Cerebellar cortex (tissue), 1 donor: ENCODE measurements at places on chromosomes 4 and X.

- DNase-seq: no peak
Measured at GRCh38 chr4:124144238-124144654, 568.3 kb downstream of the ANKRD50 start.

GRCh38 chr4:7787681-7788141, 151.9 kb downstream of the AFAP1 start:
- DNase-seq: no peak

DNA sequence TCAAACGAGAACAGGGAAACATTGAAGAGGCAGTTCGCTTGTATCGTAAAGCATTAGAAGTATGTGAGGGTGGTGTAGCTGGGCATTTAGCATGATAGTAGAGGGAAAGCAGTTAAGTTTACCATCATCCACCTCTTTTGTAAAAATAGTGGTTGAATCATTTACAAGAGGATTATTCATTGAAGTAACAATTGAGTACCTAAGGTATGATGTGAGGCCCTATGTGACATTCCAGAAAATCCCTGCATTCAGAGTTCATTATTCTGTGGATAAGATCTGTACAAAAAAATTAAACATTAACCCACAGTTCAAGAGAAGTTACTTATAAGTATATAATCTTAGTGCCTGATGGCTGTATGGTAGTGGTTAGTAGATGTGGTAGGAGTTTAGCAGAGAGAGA, 22.2 kb upstream of the GCNA start:
- no peak for DNase-seq

DNA sequence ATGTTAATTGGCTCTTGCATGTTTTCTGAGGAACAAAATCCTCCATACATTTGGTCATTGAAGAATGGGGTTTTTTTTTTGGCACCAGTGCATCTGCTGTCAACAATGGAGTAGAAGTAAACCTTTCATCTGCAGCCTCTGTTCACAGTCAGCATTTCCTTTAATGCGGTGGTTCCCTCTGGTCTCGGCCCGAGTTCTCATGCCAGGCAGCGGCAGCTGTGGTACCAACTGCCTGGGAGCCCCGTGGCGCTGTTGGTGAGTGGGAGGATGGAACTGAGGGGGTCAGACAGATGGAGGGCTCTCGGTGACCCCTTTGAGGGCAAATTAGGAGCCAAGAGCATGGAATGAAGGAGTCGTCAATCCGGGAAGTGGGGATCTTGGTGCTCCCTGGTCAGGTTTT, 114.7 kb downstream of the AFF1 start:
- DNase-seq: no peak

DNA sequence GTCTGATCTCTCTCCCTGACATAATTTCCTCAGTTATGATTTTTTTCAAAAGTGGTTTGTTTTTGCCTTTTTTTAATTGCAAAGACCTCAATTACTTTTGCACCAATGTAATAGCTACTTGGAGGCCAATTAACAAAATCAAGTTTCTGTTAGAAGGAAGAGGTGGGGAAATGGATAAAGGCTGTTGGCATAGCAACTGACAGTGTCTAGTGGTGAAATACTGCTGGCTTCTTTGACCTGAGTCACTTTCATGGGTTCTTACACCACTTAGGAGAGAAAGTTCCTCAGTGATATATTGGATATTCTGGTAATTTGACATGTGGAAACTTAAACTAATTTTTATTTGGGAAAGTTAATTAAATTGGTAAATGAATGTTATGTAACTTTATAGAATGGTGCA, 26.5 kb upstream of the ATP8A1 start:
- no peak for DNase-seq

DNA sequence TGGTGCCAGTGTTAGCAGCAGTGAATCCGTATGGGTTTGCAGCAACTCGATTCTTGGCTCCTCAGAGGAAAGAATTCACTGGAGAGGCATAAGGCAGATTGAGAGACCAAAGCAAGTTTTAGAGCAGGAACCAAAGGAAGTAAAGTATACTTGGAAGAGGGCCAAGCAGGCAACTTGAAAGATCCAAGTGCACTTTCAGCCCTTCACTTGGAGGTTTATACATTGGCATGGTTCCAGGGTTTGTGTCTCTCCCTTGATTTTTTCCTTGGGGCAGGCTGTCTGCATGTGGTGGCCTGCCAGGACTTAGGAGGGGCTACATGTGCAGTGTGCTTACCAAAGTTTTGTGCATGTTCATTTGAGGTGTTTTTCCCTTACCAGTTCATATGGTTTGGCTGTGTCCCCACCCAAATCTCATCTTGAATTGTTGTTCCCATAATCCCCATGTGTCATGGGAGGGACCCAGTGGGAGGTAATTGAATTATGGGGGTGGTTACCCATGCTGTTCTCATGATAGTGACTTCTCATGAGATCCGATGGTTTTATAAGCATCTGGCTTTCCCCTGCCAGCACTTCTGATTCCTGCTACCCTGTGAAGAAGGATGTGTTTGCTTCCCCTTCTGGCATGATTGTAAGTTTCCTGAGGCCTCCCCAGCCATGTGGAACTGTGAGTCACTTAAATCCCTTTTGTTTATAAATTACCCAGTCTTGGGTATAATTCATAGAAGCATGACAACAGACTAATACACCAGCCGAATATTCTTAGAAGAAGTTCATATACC, 86.2 kb upstream of the TSPAN5 start:
- DNase-seq: no peak

DNA sequence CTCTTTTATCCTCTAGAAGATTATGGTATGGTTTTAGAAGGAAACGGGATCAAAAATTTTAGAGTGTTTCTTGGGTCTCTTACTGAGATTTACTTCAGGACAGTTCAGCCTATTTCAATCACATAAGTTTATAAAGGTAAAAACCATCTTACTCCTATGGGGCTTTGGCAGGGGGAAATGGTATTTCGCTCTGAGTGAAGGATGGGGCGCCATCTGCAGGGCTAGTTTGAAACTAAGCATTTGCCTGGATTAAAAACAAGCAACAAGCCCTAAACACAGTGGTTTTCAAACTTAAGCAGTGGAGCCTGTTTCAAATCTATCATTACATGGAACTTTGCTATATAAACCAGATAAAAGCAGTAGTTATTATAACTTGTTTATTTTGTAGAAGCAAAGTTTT, 361.5 kb upstream of the FMR1 start:
- no peak for DNase-seq

GRCh38 chr4:56906489-56907393, 959 bp upstream of the REST start:
- no peak for DNase-seq

GRCh38 chr4:168574581-168575295, 77.9 kb downstream of the PALLD start:
- DNase-seq: no peak

DNA sequence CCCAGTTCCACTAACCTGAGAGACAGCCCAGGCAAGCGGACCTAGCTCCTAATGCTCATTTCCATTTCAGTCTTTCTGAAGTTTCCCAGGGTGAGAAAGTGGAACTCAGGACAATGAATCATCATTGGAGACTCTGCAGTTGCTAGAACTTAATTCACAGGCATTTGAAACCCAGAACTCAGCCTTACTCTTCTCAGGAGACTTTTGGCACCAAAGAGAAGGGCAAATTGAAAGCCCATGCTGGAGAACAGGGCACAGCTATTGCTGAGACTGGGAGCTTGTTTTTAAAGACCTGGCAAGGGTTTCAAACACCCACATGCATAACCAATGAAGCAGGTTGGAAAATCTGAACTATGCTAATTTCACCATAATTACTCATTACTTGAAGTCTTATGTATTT, 36.0 kb downstream of the BST1 start:
- peak; percentile 3 for DNase-seq

GRCh38 chr4:26083987-26084386, 170.0 kb downstream of the SMIM20 start:
- DNase-seq: peak; percentile 82

DNA sequence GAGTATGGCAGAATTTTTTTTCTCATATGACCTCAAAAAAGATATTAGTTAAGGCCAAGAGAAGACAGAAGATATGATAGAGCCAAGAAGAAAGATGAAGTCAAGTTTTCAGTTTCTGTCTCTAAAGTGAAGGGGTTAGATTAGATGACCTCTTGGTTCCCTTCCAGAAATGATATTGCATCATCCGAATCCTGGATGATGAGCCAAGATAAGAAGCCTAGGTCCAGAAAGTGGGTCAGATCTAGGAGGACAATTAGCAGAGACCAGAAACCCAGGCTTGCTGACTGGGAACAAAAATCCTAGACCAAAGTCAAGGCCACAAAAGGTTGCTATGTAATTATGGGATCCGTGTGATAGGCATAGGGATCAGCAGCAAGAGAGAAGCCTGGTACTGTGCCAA, 20.2 kb downstream of the SATL1 start:
- no peak for DNase-seq

DNA sequence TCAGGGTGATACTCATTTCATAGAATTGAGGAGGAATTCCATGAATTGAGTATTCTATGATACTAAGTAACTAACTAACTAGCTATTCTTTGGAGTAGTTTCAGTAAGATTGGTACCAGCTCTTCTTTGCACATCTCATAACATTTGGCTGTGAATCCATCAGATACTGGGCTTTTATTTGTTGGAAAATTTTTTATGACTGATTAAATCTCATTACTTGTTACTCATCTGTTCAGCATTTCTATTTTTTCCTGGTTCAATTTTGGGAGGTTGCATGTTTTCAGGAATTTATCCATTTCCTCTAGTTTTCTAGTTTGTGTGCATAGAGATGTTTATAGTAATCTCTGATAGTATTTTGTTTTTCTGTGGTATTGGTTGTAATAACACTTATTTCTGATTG, 70.8 kb upstream of the FREM3 start:
- no peak for DNase-seq

DNA sequence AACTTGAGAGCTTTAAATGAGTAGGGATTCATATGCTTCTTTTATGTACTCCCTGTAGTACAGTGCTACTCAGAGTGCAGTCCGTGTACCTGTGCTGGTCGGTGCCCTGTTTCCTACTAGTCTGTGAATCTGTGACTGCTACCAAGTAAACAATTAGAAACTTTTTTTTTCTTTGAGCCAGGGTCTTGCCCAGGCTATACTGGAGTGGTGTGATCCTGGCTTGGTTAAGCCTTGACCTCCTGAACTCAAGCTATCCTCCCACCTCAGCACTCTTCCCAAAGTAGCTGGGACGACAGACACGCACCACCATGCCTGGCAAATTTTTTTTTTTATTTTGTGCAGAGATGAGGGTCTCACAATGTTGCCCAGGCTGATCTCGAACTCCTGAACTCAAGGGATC, 6.4 kb upstream of the GPC3 start:
- DNase-seq: no peak

GRCh38 chrX:22689290-22689689, 310.5 kb upstream of the DDX53 start:
- no peak for DNase-seq

DNA sequence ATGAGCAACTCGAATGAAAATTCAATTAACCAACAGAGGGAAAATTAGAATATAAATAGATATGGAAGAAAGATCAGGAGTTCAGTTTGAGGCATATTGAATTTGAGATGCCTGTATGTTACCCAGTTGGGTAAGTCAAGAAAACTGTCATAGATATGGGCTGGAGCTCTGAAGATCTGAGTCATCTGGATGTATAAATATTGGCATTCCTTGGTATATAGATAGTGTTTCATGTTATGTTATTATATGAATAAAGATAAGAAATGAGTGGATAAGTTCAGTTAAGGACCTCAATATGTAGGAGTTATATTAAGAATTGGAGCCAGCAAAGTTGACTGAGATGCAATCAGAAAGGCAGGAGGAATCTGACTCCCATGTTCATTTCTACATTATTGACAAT, 543.6 kb upstream of the SMIM31 start:
- DNase-seq: no peak

DNA sequence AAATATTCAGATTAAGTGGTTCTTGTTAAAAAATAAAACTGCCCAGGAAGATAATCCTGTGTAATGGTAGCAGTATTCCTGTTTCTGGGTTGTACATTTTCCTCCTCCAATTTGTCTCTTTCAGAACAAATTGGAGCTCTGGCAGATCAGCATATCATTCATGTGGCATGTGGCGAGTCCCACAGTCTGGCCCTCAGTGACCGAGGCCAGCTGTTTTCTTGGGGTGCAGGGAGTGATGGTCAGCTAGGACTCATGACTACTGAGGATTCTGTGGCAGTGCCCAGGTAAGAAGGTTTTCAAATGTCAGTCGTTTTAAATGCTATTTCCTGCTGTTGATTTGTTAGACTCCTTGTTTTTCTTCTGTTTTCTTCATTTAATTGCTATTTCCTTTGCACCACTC, 47.9 kb downstream of the NAP1L5 start:
- no peak for DNase-seq

- DNase-seq: no peak
Measured at GRCh38 chr4:40940756-40941155, 191.0 kb downstream of the NSUN7 start.

DNA sequence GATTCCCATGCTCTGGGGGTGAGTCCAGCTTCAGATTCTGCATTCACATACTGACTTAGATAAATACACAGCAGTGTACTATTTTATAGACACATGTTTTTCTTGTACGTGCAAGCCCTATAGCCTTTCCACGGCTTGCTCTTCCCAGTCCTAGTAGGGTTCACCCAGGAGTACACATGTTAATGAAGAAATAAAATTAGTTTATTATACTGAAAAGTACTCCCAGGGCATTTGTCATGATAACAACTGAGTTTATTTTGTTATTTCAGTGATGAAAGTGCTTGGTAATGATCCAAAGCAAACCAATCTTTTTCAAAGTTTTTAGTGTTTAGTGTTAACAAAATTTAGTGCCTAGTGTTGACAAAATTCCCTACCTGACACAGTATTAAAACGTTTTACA, 21.3 kb downstream of the MAPK10 start:
- no peak for DNase-seq

DNA sequence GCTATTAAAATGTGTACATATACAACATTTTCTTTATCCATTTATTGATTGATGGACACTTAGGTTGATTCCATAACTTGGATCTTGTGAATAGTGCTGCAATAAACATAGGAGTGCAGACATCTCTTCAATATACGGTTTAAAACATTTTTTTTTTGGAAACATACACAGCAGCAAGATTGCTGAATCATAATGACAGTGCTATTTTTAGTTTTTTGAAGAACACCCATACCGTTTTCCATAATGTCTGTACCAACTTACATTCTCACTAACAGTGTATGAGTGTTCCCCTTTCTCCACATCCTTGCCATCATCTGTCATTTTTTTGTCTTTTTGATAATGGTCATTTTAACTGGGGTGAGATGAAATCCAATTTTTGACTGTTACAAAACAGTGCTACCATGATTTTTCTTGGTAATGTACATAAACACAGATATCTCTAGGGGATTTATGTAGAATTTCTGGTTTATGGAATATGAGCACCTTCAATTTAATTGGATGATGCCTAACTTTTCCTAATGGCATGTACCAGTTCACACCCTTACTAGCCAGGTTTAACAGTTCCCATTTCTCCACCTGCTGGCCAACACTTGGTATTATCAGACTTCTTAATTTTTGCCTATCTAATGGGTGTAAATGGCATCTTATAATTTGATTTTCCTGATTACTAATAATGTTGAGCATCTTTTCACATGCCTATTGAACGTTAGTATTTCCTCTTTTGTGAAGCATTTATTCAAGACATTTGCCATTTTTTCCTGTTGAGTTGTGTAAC, 21.0 kb upstream of the TMSB15B start:
- DNase-seq: peak; percentile 61
